ENCODE measurements at places on chromosomes 11 and 22.

GRCh38 chr11:1542267-1542666 is 29.8 kb downstream of the DUSP8 start:
- DNase-seq = peak; percentile 33

- no peak for DNase-seq
Measured at GRCh38 chr22:45774001-45774670, 102.5 kb downstream of the ATXN10 start.

DNA sequence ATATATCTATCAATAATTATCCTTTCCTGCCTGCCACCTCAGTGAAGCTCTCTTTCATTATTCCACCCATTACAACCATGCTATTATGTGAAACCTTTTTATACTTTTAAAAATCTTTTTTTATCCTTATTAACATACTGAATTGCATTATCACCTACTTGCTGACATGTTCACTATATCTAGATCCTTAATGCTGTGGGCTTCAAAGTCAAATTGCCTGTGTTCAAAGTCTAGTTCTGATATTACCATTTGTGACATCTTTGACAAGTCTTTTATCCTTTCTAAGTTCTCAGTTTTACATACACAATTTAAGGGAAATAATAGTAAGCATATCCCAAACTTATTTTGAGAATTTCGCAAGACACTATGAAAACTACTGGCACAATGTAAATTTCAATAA is 2239.4 kb downstream of the LRRC4C start:
- DNase-seq = no peak

DNA sequence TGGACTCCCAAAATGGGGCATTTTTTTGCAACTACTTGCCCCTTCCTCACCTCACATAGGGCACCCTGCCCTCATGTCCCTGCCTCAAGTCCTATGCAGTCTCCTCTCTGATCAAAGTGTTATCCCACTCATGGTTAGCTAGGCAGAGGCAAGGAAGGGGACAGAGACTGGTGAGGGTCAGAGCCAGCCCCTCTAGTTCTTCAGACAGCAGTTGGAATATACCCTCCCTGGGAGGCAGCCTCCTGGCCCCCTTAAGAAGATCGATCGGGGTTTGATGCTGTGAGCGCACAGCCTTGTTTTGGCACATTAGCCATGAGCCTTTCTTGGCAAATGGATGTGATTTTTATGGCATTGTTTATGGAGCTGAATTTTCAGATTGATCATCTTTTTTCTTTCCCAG is 436.9 kb downstream of the BUD13 start:
- DNase-seq = no peak

DNA sequence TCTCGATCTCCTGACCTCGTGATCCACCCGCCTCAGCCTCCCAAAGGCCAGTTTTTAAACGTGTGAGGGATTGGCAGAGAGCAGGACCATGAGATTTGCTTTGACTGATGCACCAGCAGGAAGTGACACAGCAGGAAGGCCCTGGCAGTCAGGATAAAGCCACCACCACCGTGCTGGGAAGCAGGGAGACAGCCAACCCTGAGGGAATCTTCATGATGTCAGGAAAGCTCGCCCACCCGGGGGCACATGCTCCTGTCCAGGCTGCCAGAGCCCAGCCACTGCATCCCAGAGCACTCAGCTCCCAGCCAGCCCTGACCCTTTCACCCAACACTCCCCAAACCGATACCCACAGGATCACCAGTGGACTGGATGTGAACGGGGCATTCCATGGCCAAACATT is 6.1 kb downstream of the TUBGCP6 start:
- DNase-seq = no peak

GRCh38 chr11:32334822-32335221 is 100.5 kb downstream of the WT1 start:
- no peak for DNase-seq

- DNase-seq = no peak
Measured at GRCh38 chr11:117010808-117011540, 87.3 kb downstream of the SIK3 start.

DNA sequence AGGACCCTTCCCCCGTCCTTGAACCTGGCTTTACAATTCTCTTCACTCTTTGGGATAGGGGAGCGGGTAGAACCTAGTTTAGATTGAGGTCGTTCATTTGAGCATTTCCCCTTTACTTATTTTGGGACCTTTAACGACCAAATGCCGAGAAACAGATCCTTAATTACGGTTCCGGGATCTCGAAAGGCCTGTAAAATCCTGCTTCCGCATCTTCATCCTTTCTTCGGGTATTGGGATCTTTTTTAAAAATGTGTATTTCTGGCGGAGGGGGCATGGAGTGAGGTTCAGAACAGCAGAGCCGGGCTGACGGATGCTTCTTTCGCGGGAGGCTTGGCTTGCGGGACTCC is 395 bp upstream of the HIPK3 start:
- no peak for DNase-seq

DNA sequence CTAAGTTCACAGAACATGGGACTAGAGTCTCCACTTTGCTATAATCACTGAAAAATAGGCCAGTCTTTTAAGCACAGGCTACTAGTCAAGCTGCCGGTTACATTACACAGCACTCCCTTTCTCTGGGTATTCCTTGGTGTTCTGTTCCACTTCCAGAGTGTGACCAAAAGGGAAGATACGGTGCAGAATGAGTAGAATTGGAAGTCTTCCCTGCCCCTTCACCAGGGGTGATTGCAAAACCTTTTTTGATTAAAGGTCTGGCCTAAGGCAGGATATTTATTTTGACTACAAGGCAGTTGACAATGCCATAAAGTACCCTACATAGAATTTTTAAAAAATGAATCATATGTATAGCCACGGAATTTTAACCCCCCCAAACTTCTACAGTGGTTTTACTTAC is 59.6 kb upstream of the ADORA2A start:
- no peak for DNase-seq

GRCh38 chr11:130611791-130612251 is 163.4 kb downstream of the ADAMTS15 start:
- no peak for DNase-seq

DNA sequence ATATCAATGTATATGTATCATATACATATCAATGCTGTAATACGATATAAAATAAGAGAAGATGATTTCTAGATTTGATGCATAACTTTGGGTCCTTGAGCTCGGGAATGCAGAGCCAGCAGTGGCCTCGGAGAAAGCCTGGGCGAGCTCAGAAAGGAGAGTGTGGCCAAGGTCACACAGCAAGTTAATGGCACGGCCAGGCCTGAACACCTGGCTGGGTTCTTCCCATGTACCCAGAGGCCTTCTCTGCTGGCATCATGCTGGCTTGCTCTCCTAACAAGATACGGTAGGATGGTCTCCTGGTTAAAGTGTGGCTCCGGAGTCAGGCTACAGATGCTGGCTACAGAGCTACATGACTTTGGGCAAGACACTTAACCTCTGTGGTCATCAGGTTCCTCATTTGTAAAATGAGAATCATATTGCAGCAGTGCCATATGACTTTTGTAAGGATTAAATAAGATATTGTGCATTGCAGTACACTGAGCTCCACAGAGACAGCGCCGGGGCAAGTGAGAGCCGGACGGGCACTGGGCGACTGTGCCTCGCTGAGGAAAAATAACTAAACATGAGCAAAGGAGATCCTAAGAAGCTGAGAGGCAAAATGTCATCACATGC is 29.9 kb downstream of the TPST2 start:
- DNase-seq = no peak

GRCh38 chr11:115982666-115983065 is 478.5 kb upstream of the CADM1 start:
- no peak for DNase-seq

- no peak for DNase-seq
Measured at GRCh38 chr11:9820260-9820659, 156.4 kb downstream of the SWAP70 start.

DNA sequence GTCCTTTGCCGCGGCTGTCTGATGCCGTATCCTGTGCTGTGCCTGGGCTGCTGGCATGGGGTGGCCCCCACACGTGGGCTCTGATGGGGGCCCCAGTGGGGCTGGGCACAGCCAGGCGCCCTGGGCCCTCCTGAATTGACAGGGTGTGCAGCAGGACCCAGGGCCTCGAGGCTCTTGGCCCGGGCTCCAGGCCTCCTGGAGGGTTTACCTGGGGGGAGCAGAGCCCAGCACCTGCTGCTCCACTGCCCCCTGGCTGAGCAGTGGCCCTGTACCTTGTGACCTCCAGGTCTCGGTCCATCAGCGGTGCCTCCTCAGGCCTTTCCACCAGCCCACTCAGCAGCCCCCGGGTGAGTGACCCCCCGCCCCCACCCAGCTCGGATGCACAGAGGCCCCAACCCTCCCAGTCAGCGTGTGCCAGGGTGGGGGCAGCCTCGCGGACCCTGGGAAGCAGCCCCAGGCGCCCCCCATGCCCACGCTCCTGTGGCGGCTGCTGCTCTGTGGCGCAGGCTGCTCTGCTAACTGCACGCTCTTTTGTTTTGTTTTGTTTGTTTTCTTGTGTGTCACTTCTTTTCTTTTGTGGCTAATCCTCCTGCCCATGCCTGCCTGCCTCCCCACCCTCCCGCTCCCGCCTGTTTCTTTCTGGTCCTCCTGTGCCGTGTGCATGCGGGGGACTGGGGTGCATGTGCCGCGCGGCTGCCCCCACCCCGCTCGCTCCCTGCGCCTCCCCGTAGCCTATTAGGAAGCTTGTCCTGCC is 36.9 kb downstream of the MOB2 start:
- no peak for DNase-seq

- DNase-seq = no peak
Measured at GRCh38 chr11:65454311-65454695, 31.7 kb downstream of the NEAT1 start.

GRCh38 chr22:22507743-22508273 is 734 bp downstream of the ZNF280B start:
- no peak for DNase-seq

DNA sequence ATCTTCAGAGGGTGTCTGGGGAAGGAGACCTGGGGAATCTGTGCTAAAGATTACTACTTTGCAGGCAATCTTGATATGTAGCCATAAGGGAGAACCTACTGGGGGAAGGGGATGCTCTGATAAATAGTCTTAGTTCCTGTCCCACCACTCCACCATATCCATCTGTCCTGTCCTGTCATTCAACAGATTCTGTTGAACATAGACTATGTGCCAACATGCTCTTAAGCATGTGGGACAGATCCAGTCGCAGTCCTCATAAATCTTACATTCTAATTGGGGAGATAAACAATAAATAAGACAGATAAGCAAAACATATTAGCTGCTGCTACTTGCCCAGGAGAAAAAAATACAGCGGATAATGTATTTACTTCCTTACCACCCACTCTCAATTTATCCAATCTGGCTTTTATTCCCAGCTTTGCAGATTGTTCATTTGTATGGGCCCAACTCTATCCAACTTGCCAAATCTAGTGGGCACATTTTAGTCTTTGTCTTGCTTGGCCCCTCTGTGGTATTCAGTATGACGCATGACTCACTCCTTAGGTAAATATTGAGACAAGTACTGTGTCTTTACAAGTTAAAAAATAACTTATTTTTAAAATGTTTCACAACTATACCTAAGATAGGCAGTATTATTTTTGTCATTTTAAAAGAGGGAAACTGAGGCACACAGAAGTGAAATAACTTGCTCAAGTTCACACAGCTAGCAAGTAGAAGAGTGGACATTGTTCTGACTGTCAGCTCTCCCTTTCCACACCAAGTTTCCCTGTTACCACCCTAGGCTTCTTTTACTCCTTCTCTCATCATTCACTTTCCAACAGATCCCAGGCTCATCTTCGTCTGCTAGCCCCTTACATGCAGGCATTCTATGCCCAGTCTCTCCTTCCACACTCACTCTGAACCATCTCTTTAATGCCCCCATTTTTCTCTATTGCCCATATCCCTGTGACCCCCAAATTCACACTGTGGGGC is 133.6 kb upstream of the SESN3 start:
- no peak for DNase-seq

DNA sequence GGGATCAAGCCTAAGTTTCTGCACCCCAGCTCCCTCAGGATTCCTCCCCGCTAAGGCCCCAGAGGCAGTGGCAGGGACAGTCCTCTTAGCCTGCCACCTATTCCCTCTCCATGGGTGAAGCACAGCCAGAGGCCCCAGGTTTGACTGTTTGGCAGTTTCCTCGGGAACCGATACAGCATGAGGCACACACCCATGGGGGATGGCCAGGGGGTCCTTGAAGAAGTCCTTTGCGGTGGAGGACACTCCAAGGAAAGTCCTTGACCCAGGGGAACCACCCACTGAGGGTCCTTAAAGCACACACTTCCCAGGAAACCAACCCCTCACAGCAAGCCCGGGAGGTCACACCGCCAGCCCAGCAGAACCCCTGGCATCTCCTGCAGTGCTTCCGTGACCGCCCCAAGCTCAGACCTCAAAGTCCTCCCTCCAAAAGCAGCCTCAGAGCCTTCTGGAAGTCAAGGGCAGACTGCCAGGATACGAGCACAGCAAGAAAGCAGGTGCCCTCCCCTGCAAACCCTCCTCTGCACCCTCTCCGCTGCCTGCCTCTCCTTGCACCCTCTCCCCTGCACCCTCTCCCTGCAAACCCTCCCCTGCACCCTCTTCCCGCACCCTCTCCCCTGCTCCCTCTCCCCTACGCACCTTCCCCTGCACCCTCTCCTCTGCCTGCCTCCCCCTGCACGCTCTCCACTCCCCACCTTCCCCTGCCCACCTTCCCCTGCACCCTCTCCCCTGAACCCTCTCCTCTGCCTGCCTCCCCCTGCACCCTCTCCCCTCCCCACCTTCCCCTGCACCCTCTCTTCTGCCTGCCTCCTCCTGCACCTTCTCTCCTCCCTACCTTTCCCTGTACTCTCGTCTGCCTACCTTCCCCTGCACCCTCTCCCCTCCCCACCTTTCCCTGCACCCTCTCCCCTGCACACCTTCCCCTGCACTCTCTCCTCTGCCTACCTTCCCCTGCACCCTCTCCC is 1.4 kb downstream of the SIGIRR start:
- DNase-seq = no peak

DNA sequence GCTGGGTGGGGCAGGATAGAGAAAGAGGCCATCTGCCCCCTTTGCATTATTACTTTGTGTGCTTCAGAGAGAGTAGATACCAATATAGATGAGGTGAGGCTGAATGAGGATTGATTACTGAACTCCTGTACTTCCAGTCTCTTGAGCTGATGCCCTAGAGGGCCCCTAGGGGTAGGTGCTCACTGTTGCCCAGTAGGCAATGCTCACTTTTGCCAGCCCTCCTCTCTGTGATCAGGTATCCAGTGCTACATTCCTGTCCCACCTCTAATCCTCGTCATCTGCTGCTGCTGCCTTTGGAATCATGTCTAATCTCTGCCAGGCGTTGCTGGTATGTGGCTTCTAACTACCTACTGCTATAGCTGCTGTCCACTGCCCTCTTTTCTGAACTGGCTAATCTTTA is 57.2 kb downstream of the CCDC83 start:
- DNase-seq = no peak

- no peak for DNase-seq
Measured at GRCh38 chr11:103949781-103950180, 86.7 kb upstream of the DDI1 start.

DNA sequence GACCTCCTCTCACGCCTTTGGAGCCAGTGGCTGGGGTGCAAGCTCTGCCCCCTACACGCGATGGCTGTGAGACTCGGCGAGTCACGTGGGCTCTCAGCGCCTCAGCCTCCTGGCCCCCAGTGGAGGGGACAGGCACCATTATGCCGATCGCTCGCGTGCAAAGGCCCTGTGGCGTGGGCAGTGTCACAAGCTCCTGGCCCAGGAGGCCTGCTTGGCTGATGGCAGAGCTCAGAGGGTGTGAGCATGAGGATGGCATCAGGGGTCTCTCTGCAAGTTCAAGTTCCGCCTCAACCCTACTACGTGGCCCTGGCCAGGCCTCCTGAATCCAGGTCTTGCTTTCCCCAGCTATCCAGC is 90.8 kb upstream of the KCNQ1OT1 start:
- DNase-seq = no peak

Measured in NCI-H1105 treated with DMSO at 0.1 percent for 48 hours (cell line).